ENCODE measurements at places on chromosomes 3 and 15.

GRCh38 chr3:143226678-143227291, 107.2 kb downstream of the CHST2 start:
- no peak for DNase-seq

DNA sequence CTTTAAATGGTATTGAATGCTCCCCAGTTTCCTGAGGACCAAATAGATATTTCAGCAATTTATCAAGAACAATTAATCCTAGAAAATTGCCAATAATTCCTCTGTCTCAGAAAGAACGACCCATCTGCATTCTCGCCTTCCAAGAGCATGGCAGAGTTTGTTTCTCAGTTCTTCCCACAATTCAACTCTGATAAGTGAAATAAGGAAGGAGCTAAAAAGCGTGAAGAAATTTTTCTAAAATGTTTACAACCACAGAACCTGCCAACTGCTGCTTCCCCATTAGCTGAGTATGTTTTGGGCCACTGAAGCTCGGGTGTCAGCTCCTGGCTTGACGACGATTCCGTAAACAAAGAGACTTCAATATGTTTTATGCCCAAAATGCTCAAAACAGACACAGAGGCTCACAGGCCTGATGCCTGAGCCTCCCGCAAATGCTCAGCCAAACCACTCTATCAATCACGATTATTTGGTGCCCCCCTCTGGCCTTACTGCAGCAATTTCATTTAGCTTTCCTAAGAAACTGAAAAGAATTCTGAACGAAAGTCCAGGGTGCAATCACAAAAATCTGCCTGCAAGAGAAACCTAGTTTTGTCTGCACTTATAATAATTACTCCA, 259.2 kb upstream of the CCDC54 start:
- peak; percentile 80 for DNase-seq

- DNase-seq, result no peak
These were observed 690.7 kb downstream of the TUSC7 start for GRCh38 chr3:117400303-117400702.

- no peak for DNase-seq
These were observed 88.2 kb upstream of the POMGNT2 start for GRCh38 chr3:43194069-43194468.

- DNase-seq, result no peak
These were observed 47.9 kb upstream of the SYNM start for GRCh38 chr15:99057020-99057419.

DNA sequence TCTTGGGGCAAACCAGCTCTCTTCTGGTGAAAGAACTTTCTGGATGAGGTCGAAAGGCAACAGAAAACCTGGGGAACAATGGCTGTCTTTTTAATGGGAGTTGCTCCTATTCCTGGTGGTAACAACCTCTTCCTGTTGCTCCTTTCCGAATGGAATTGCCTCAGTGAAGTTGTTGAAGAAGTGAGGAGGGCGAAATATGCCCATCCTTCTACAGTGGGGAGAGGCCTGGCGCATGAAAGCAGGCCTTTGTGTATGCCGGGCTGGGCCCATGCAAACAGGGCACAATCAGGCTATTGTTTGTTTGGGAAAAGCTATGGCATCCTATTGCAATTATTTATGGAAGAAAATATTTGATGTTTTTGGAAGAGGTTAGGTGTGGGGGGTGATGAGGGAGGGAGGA, 166.9 kb downstream of the IGF1R start:
- DNase-seq, result no peak

All from fibroblast of skin of right biceps (primary cell).